ENCODE measurements at places on chromosomes 11 and 22.

- no peak for DNase-seq
Observed at GRCh38 chr22:32413719-32414118, 1.7 kb upstream of the RTCB start.

GRCh38 chr11:63592975-63593395 is 21.2 kb downstream of the PLAAT3 start:
- DNase-seq = no peak

DNA sequence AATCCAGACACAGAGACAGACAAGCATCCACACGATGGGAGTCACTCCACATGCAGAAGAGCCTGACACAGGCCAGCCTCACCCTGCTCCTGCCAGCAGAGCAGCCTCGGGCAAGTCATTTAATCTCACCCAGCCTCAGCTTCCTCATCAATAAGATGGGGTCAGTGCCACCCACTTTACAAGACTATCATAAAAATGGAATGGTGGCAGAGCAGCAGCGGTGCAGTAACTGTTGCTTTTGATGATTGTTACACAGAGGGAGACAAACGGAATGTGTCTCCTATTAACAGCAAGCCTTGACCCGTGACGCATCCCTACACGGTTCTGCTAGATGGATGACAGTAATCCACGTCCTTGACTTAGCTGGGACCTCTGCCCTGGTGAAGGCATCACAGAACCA is 26.0 kb upstream of the ARFGAP3 start:
- DNase-seq = no peak

DNA sequence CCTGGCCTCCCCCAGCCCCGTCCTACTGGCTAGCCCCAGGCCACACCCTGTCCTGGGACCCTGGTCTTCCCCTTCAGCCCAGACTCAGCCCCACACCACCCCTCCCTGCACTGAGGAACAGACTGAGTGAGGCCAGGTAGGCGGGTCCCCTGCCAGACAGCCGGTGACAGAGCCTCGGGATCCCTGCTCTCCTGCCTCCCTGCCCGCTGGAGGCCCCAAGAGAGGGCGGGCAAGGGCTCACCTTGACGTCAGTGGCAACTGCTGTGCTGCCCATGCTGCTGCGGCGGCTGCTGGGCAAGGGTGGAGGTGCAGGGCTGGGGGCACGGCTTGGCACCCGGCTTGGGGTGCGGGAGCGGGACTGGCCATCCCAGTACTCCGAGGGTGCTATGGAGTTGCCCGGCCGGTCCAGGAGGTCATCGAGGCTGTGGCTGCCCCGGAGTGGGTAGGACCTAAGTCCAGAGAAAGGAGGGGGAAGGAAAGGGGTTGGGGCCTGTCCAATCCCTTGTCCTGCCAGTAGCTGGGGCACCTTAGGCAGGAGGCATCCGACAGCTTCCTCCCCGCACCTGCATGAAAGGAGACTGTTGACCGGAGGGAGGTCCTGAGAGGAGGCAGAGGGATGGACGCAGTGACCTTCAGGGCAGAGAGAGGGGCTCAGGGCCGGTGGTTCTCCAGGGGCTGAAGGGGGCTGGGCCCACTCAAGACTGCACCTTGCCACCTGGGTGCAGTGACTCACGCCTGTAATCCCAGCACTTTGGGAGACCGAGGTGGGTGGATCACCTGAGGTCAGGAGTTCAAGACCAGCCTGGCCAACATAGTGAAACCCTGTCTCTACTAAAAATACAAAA is 2.2 kb upstream of the SLC16A8 start:
- no peak for DNase-seq

GRCh38 chr22:35991168-35991567 is 37.5 kb downstream of the RBFOX2 start:
- no peak for DNase-seq

- no peak for DNase-seq
Observed at GRCh38 chr11:12577725-12578644, 96.2 kb upstream of the TEAD1 start.

GRCh38 chr11:32081129-32081641 is 9.7 kb upstream of the RCN1 start:
- DNase-seq = no peak

DNA sequence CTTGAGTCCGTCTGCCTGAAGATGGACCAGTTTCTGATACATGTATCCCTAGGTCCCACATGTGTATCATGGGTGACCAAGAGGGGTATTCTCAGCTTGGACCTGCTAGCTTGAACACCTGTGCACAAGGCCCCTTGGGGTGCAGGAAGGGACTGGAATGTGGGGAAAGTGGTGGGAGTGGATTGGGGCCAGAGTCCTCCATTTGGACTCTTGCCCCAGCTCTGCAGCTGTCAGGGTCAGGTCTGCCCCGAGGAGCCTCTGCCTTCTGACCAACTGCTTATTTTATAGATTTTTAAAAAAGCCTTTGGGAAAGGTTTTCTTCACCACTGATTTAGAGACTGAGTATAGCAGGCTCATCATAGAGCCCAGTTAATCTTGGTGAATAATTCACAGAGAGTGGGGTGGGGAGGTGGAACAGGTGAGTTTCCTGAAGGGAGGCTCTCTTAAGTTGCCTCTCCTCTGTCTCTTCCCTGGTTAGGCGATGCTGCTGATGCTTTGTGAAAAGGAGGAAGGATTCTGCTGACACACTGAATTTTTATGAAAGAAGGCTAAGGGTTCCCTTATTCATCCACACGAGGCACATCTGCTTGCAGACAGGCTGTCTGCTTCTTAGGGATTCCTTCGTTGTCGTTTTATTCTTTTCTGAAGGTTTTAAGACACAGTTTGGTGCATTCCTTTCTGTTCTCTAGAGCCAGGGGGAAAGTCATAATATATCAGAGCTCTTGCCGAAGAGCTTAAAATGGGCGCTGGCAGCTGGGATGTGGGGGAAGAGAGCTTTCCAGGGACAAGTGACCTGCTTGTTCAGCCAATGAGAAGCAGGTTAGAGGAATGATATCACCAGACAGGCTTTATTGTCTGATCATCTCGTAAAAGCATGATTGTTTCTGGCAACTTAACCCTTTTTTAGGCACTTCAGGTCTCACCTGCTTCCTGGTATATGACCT is 19.9 kb downstream of the TRIM44 start:
- no peak for DNase-seq

DNA sequence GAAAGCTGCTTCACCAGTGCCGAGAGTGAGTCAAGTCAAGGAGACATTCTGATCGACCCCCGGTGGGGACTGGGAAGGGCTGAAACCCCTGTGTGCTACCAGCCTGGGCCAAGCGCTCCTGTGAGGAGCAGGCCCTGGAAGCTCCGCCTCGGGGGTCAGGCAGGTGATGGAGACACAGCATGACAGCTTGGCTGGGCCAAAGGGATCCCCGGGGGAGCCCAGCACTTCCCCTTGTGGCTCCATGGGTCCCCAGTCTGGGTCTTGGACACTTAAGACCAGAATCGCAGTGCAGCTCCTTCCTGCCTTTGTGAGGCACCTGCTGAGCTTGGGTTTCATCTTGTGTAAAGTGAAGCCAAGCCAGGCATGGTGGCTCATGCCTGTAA is 89.2 kb downstream of the MORC2 start:
- DNase-seq = no peak

GRCh38 chr11:71324788-71325417 is 72.5 kb upstream of the SHANK2 start:
- no peak for DNase-seq

- DNase-seq = no peak
Observed at GRCh38 chr22:17130199-17130598, 9.0 kb upstream of the TMEM121B start.

DNA sequence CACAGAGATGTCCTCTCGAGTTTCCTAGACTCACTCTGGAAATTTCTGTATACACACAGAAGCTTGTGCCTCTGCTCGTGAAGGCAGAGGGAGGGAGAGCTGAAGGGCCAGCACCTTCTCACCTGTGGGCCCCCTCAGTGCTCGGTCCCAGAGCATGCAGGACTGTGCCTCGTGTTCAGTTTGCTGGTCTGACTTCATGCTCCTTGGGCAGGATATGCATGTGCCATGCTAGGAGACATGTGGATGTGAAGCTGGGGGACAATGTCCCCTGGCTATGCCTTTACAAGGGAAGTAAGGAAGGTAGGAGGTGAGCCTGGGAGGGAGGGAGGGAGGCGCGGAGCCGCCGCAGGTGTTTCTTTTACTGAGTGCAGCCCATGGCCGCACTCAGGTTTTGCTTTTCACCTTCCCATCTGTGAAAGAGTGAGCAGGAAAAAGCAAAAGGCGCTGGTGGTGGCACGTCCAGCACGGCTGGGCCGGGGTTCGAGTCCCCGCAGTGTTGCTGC is 22.6 kb downstream of the NEAT1 start:
- no peak for DNase-seq

DNA sequence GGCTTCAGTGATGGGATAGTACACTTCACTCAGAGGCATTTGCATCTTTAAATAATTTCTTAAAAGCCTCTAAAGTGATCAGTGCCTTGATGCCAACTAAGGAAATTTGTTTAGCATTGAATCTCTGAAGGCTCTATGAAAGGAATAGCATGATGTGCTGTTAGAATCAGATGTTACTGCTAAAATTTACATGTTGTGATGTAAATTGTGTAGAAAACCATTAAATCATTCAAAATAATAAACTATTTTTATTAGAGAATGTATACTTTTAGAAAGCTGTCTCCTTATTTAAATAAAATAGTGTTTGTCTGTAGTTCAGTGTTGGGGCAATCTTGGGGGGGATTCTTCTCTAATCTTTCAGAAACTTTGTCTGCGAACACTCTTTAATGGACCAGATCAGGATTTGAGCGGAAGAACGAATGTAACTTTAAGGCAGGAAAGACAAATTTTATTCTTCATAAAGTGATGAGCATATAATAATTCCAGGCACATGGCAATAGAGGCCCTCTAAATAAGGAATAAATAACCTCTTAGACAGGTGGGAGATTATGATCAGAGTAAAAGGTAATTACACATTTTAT is 4.6 kb downstream of the MALAT1 start:
- DNase-seq = no peak

DNA sequence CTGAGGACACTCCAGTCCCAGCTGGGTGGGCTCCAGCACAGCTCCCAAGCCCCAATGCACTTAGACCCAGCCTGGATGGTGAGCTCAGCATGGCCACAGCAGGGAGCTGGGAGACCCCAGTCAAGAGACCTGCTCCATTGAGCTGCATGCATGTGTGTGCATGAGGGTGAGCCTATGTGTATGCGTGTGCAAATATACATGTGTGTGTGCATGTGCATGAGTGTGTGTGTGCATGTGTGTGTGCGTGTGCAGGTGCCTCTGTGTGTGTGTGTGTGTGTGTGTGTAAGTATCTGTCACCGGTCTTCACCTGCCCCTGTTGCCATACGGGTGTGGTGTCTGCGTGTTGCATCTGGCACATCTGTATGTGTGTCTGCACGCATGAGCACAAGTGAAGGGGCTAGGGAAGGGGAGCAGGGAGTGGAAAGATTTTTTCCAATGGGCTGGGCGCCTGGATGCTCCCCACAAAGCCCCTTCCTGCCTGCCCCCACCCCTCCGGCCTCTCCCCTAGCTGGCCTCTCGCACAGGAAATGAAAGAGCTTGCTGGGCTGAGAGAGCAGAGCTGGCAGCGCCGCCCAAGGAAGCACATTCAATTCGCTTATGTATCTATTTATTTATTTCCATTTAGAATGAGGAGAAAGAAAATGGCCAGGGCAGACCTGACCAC is 4.1 kb downstream of the TSPAN32 start:
- no peak for DNase-seq

GRCh38 chr11:13836666-13837065 is 125.9 kb upstream of the SPON1 start:
- no peak for DNase-seq

- DNase-seq = no peak
Observed at GRCh38 chr11:119864836-119865235, 135.8 kb upstream of the NECTIN1 start.

- DNase-seq = no peak
Observed at GRCh38 chr22:20752104-20752741, 21.7 kb upstream of the SERPIND1 start.

DNA sequence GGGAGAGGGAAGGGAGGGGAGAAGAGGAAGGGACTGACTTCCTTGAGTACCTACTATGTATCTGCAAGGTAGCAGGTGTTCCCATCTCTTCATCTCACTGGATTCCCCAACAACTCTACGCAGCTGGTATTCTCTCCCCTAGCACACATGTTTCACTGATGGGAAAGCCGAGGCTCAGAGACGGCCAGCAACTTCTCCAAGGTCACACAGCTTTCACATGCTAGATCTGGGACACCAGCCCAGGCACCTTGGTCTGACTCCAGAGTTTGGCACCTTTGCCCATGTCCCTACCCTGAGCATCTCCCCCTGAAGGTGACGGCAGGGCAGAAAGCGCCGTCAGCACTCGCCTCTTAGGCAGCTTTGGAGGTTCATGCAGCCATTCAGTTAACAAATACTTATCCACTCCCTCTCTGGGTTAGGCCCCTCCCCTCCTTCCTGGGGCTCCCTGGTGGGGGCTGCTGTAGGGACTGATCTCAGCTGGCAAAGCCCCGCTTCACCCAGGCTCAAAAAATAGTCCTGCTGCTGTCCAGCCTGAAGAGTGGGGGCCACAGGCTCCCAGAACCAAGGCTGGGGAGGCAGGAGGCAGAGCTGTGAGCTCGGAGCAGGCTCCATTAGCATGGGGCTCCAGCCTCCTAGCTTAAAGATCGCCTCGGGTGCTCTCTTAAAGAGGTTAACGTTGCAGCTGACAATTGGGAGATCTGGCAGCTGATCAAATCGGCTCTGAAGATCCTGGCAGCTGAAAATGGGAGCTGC is 79.4 kb downstream of the IGLL1 start:
- DNase-seq = no peak

DNA sequence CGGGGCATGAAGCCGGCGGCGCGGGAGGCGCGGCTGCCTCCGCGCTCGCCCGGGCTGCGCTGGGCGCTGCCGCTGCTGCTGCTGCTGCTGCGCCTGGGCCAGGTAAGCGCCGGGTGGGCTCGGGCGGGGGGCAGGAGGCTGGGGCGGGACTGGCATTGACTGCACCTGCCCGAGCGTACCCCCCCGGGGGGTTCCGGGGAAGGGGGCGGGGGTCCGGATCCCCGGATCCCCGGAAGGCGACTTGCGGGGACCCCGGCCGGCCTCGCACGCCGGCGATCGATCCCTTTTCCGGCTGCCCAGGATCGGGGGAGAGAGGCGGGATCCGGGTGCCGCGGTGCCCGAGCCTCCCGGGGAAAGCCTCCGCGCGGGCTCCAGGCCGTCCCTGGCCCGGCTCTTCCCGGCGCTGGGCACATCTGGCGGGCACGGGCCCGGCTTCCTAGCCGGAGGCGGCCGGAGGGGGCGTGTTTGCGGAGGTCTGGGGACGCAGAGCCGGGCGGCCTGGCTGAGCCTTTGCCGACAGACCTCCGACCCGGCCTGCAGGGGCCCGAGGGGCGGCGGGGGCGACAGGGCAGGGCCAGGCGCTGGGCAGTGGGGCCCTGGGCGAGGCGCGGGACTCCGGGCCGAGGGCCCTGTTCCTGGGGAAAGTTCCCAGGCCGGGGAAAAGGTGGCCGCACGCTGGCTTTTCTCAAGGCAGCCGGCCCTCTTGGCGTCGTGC is 705 bp downstream of the PTPRJ start:
- no peak for DNase-seq
